ENCODE measurements at places on chromosomes 12 and 14.

DNA sequence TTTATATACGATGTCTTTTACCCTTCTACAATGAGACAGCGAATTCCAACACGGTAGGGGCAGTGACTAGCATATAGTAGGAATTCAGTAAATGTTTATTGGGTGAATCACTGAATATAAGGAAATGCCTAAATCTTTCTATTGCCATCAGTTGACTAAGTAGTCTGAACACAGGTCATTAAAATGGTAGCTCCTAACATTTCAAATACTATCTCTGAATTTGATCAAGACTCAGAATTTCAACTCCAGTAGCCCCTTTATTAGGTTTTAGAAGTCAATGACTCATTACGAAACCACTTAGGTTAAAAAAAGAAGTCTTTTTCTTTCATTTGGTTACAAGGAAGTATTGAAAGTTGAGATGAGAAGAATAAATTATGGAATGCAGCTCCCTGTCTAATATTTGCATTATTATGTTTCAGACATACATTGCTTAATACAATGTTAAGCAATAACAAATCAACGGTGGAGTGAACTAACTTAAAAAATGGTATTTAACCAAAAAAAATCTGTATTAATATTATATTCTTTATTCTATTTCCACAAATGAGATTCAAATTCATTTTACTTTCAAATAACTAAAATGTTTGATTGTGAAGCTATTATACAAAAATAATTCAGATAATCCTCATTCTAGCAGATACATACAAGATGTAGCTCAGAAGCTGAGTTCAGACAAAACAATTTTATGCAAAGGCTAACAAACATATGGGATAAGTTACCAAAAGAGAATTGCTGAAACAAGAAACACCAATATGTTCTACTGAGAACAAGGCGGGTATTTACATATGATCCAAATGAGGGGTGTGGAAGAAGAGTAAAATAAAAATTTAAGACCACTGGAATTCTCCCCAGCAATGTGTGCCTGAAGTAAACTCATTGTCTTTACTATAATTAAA is 302.7 kb downstream of the CEP128 start:
- peak; percentile 95 for DNase-seq

GRCh38 chr12:53805791-53806190 is 54.0 kb upstream of the CISTR start:
- peak; percentile 11 for DNase-seq

DNA sequence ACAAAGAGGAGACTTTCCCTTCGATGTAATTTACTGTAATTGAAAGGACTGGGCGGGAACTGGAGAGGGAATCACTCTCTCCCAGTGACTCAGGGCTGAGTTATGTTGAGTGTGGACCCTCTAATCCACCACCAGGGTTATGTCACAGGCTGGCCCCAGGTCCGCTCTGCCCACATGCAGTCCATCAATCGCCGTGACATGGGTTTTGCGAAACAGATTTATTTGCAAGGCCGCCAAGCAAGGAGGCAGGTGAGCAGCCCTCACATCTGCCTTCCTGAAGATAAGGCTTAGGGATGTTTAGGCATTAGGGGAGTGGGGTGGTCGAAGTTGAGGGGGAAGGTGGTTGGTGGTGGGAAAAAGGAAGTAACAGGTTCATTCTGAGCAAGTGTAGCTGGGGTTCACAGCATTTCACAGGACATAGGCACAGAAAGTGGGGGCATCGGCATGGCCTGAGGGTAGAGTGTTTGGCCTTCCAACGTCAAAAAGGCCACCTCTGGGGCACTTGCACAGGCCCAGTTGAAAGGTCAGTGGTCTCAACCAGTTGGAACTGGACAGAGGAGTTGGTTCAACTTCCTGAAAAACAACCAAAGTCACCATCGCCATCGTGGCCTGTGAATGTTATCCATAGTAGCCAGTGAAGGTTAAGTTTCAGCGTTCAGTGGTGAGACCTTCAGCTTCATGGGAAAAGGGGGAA is 66.9 kb downstream of the DNAH10 start:
- no peak for DNase-seq

- DNase-seq: no peak
Measured at GRCh38 chr12:103318566-103318965, 177.2 kb downstream of the C12orf42 start.

GRCh38 chr12:52210186-52210924 is 18.5 kb upstream of the KRT80 start:
- peak; percentile 78 for DNase-seq

DNA sequence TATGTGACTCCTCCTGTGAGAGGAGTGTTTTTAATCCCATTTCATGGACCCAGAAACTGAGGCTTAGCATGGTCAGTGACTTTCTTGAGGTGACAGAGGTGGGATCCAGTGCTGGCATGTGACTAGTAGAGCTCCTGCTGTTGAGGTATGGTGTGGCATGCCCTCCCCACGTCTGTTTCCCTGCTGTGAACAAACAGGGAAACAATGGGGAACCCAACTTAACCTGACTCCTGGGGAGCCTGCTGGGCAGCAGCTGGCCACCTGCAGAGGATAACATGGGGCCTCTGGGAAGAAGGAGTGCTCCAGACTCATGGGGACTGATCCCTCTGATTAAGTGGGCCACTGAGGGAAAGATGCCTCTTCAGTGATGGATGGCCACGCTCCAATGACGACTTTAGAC is 114.0 kb downstream of the BEGAIN start:
- DNase-seq: no peak

DNA sequence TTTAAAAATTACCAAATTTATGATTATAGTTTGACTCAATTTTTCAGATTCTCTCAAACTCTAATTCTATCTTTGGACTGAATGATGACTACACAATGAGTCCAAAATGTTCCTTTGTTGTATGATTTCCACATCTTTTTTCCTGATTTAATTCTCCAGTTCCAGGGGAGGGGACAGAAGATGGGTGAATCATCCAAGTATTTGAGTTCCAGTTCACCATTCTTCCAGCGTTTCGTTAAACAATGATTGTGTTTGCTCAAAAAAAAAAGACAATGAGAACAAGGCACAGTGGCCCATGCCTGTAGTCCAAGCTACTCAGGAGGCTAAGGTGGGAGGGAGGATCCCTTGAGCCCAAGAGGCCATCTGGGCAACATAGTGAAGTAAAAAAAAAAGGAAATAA is 23.8 kb downstream of the BAZ1A start:
- peak; percentile 54 for DNase-seq

GRCh38 chr12:96323906-96324305 is 76.3 kb downstream of the CDK17 start:
- no peak for DNase-seq

GRCh38 chr12:106115440-106115839 is 23.3 kb downstream of the NUAK1 start:
- DNase-seq: no peak

- no peak for DNase-seq
Measured at GRCh38 chr12:103494051-103494733, 1.6 kb downstream of the C12orf42 start.

DNA sequence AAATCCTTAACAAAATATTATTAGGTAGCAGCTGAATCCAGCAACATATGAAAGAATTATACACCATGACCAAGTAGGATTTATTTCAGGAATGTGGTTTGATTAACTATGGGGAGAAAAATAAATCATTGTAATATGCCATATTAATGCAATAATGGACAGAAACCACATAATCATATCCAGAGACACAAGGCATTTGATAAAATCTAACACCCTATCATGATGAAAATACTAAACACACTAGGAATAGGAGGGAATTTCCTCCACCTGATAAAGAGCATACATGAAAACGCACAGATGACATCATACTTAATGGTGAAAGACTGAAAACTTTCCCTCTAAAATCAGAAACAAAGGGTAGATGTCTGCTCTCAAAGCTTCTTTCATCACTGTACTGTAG is 238.9 kb downstream of the PHLDA1 start:
- DNase-seq: no peak

DNA sequence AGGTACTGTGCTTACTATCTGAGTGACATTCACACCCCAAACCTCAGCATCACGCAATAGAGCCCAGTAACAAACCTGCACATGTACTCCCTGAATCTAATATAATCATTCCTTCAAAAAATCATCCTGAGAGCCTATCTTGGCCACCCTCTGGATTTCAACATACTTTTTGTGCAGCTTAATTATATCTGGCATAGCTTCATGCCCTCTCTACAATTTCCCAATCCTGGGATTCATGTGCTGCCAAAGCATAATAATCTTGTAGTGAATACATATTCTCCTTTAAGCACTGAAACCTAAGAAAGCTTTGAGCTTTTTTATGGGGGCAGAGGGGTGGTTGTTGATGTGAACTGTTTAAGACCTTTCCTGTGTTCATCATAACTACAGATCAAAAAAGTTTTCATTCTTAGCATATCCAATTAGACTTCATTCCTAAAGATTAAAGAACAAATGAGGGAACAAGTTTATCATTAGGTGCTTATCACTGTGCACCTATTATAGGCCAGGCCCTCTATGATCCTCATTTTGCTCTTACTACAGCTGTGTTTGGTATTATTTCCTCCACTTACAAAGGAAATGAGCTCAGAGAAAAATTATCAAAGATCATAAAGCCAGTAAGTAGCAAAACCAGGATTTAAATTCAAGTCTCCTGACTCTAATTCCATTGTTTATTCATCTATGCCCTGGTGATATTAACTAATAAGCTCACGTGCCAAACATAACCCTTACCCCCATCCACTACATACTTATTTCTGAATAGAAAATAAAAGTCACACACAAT is 51.2 kb downstream of the SINHCAF start:
- DNase-seq: no peak

GRCh38 chr14:68278576-68279436 is 459.2 kb downstream of the RAD51B start:
- no peak for DNase-seq

DNA sequence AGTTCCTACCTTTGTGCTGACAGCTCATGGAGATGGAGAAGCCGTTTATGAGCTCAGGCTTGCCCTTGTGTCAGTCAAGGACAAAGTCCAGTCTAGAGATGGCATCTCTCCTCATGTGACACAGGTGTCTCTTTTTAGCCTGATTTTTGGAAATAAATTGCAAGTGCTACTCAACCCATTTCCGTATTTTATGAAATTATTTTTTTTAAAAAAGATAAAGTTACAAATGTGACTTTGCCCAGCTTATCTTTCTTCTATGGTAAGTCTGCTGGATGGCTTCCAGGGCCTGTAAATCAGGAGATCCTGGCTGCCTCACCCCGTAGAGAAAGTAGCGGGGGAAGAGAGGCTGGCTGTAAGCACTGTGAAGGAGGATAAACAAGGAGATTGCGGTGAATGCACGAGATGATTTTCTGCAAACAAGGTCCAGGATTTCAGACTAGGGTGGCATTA is 169.7 kb downstream of the MYRFL start:
- no peak for DNase-seq

GRCh38 chr12:84502180-84502860 is 410.3 kb downstream of the SLC6A15 start:
- peak; percentile 73 for DNase-seq

GRCh38 chr12:125003021-125003420 is 9.6 kb downstream of the BRI3BP start:
- no peak for DNase-seq

GRCh38 chr14:105255021-105255507 is 6.7 kb downstream of the BTBD6 start:
- DNase-seq: no peak

DNA sequence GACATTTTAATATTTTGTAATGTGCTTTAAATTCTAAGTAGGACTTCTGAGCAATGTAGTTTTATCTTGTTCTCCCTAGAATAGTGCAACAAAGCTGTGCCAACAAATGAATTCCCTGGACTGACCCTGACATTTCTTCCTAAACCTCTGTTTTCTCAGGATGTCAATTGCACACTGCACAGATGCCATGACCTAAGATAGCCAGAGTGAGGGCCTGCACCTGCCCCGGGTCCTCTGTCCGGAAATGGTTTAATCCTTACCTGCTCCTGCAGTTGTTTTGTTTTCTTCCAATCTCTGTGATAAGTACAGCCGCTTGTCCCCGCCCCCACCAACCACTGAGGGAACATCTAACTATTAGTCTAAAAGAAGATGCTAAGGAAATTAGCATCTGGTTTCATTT is 831.5 kb downstream of the GALC start:
- no peak for DNase-seq

DNA sequence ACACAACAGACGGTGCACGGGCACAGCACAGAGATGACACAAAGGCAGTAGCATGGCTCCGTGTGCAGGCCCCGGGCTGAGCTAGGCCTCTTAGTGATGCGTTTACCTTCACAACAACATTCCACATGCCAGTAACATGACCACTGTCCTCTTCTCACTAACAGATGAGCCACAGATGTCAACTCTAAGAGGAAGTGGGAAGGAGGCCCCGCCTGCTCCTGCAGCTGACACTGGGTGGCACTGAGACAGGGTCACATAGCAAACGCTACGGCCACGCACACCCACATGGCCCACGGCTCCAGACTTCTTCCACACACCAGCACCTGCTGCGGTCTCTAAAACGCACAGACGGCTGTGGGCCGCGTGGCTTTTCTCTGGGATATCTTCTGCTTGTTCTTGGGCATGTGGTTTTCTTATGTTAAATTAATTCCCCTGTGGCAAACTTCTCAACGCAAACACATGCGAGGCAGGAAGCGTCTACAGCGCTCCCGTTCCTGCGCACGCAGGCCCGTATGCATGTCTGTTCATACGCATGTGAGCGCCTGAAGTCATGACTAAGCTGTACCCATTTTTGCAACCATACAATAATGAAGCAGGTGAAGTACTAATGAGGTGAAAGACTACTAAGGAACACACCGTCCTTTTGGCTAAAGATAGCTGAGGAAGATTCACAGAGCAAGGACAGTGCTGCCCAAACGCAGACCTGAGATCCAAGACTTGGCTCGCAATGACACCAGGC is 26.8 kb downstream of the AMN start:
- no peak for DNase-seq

DNA sequence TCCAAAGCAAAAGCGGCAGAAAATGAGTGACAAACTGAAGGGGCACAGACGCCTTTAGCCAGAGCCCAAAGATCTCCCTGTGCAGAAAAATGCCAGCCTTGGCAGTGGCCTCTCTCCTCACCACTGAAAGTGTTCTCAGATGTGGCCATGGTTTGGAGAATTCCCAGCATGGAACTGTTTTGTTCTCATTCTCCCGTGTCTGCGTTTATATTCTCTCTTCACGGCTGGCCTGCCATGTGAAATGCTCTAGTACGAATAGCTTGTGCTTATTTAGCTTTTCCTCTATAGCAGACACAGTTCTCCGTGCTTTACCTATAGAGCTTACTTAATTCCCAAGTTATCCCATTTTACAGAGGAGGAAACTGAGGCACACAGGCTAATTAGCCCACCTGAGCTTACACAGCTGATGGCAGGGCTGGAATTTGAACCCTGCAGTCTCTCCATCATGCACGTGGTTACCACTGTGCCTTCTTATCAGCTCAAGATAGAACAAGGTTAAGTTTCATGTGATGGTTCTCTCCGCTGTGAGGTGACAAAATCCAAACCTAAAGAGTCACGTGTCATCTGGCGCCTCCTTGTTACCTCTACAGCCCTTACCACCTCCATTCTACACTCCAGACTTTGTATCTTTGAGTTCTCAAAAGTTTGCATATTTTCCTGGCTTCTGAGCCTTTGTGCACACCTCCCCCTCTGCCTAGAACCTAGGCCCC is 141.6 kb downstream of the GCH1 start:
- no peak for DNase-seq
